ENCODE measurements at places on chromosomes 5 and 9.

DNA sequence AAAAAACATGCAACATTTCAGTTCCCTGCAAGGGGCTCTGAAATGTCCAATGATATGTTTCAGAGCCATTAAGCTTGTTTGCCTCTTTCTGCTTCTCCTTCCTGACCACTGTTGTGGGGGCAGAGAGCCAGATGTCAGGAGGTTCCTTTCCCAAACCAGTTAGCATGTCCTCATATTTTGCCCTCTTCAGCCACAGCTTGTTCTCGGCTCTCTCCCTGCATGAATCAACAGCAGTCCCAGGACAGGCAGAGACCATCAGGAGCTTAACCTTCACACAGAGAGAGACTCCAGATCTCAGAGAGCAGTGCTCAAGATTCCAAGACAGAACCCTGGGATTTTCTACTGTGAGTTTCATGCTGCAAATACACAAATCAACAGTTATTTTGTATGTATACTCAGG lies 218.5 kb downstream of the COMMD10 start:
- DNase-seq, result no peak

- no peak for DNase-seq
Measured at GRCh38 chr5:135487037-135487395, 34.9 kb upstream of the TIFAB start.

GRCh38 chr9:89695441-89695891 lies 90.7 kb downstream of the GADD45G start:
- no peak for DNase-seq

DNA sequence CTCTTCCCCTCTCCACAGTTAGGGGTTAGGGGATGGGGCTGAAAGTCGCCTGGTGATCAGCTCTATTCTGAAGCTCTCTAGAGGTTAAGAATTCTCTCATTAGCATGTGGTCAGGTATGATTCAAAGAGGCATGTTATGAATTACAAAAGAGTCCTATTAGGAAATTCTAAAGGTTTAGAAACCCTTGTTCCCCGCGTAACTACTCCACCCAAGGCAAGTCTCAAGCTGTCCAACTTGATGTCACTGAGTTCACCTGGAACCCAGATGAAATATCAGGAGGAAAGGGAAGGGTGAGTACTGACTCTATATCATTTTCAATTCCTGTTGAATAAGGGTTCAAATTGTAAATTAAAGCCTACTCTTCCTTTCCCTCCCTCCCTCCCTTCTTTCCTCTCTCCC lies 18.1 kb upstream of the RNF145 start:
- no peak for DNase-seq

DNA sequence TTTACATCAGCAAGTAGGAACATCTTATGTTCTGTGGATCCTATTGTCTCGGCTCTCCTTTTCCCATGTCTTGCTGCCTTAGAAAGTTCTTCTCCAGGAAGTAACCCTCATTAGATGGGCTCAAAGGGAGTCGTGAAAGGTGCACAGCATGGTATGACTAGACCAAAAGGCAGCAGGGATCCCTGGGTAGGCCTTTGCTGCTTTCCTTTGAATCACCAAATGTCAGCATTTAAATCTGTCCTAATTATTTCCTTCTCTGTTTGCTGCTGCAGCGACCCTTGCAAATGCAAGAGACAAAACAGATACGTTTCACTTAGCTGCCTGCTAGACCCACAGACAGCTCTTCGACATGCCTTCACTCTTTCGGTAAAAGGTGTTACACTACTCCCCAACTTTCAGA lies 218.4 kb downstream of the ACTL7B start:
- DNase-seq, result no peak

- DNase-seq, result no peak
Measured at GRCh38 chr9:90659650-90660364, 17.2 kb upstream of the DIRAS2 start.

GRCh38 chr9:116198344-116198743 lies 44.8 kb downstream of the PAPPA start:
- DNase-seq, result no peak

DNA sequence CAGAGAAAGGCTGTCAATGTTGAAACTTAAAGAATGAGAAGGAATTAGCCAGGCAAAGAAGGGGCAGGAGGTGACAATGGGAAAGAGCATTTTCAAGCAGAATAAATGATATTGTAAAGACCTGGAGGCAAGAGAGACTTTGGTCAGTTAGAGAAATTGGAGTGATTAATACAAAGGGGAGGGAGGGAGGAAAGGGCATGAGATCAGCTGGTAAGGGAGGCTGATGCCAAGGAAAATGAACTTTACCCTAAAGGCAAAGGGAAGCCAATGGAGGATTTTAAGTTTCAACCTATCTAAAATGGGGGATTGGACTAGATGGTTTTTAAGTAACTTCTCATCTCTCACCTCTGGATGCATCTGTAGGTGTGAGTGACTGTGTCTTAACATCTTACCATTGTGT lies 23.3 kb downstream of the C5 start:
- DNase-seq, result no peak

- DNase-seq, result no peak
Measured at GRCh38 chr5:156879665-156880285, 29.7 kb downstream of the PPP1R2B start.

DNA sequence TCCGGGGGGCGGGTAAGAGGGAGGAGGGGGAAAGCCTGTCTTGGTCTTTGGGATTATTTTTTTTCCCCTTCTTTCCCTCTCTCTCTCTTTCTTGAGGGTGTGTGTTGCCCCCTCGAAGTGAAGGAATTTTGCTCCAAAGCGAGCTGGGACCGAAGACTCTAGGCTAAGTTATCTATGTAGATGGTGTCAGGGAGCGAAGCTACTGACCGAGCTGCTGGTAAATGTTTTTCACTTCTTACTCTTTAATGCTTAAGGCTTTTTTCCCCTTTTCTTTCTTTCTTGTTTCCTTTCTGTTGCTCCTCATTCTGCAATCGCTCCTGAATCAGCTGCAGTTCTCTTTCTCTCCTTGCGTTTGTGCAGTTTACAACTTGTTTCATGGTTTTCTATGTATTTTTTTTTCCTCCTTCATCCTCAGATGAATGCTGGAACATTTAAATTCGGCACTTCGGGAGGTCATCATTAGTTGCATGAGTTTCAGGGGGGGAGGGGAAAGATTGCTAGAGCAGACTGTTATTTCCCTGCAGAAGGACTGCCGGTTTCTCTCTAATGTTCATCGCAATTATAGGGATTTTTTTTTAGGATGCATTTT lies 1312.0 kb upstream of the WWC1 start:
- no peak for DNase-seq

DNA sequence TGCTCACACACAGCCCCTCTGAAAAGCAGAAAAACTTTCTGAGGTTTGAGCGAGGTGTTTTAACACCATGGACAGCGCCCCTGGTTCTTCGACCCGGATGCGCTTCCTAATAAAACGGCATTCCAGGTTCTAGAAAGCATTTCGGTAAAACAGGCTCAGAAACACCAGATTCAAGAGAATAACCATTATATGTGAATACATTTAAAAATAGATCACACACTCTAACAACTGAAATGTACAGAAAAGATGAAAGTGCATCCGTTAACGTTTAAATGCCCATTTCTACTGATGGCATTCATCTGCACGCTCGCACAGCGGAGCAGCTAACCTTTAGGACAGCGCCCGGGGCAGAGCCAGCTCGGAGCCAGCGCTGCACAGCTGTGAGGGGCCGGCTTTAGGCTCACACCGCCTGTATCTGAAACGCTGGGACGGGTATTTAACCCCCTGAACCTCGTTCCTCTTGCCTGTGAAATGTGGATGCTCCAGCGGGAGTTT lies 26.3 kb upstream of the TENT4A start:
- DNase-seq, result no peak

DNA sequence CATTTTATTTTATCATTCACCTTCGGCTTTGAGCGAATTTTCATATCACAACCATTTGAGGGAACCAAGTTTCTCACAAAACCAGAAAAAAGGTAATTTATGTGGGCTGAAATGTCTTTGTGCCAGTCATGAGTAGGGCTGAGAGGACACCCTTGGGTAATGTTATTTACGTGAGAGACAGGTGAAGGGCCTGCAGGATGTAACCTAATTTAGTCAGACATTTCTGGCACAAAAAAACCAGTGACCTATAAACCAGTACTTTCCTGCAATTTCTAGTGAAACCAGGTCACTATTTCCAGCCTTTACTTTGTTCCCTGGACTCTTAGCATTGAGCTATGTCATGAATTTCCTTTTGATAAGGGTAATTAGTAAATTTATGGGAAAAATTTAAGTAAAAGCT lies 17.2 kb upstream of the CCDC112 start:
- DNase-seq, result no peak

- DNase-seq, result no peak
Measured at GRCh38 chr9:123893115-123893514, 36.8 kb downstream of the DENND1A start.

GRCh38 chr5:109102096-109102690 lies 307.6 kb downstream of the PJA2 start:
- DNase-seq, result no peak

DNA sequence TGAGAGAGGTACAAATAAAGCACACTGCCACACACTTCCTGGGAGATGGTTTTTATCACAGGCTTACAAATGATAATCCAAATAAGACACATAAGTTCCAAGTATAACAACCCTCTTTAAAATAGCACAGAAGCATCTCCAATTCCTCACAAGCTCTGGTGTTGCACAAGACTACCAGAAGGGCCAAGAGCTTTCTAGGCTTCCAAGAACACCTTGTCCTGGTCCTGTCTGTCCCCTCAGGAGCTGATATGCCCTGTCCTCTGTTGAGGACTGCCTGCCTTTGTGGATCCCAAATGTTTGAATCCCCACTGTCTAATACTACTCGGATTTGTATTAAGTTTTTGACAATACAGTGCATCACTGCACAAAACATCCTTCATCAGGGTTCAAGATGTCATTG lies 110.1 kb downstream of the SPOCK1 start:
- no peak for DNase-seq

DNA sequence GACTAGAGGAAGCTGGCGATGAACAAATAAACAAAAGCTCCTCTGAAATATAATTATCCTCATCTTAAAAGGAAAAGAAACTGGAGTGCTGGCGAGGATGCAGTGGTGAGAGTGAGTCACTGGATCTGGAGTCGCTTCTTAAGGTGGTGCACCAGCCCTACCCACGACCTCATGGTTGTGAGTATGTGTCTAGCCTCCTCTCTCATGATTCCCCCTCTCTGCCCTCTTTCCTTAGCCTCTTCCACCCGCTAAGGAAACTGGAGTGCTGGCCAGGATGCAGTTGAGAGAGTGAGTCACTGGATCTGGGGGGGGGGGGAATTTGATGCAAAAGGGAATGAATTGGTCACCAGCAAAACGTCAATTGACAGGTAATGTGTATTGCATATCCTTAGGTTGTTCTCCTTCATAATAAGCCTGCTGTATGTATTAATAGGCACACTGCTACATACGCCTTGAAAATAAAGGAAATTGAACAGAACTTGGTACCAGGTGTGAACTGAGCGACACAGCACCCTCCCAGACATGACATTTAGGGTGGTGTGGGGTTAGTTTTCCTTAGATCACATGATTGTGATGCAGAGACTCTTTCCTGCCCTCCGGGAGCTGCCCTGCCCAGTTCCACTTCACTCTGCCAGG lies 36.3 kb upstream of the EBF1 start:
- no peak for DNase-seq

- no peak for DNase-seq
Measured at GRCh38 chr9:30258094-30258493, 2126.3 kb upstream of the ACO1 start.

DNA sequence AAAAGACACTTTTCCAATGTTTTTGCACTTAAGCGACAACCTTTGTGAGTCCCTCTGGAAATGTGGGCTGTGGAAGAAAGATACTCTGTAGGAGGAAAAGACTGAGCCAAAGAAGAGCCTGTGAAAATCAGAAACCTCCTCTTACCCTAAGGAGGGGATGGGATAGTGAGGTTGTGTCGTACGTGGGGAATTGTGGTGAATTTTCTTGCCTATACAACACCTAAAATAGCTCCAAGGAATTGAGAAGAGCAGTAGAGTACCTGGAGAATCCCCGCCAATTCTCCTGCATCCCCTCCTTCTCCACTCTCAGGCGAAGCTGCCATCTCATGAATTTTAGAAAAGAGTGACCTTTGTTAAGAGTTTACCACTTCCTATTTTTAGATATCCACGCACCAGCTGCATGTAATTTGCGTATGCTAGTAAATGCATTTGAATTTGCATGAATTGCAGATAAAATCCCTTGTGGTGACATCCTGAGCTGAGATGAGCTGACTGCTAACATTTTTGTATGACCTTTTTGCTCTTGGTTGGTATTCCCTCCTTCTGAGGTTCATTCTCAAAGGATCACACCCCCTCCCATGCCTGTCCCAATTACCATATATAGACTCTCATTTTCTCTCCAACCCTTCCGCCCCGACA lies 147.2 kb downstream of the PCSK5 start:
- DNase-seq, result no peak

DNA sequence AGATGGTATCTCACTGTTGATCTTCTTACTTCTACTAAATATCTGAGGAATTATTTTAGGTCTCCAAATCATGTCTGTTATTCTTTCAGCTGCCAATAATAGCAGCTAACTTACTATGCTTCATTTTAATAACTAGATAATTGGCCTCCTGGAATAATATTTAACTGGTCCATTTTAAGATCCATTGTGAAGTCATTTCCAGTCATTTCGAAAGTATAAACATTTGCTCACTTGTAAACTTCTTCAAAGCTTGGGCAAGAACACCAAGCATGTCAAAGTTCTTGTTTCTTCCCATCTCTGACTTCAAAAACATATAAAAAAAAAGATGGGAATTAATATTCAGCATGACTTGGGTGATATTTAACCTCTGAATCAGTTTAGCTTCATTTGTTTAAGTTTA lies 61.4 kb upstream of the MRPS30 start:
- no peak for DNase-seq

DNA sequence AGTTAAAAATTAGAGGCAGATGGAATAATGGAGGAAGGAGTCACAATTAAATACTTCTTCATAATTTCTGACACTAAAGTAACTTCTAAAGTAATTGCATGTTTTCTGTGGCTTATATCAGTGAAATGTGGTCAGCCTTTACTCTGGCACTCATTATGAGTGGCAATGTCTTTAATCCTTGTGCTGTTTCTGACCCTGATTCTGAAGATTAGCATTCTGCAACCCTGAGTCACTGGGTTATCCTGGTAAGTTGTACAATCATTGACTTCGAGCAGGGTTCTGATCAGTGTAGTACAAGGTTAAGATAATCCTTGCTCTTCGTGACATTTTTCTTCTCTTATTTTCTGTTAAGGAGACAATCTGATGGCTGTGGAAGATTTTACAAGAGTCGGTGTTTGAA lies 379.4 kb upstream of the RORB start:
- DNase-seq, result no peak

GRCh38 chr9:127693697-127694096 lies 13.1 kb upstream of the CFAP157 start:
- no peak for DNase-seq

Measured in stimulated activated CD8-positive, alpha-beta memory T cell treated with anti-CD3 and anti-CD28 coated beads, Interleukin-4, amount 100 ng/mL, for 1 hour (primary cell).